Jurkat, Clone E6-1 (cell line): ENCODE measurements at places on chromosomes 4 and X.

GRCh38 chrX:1754077-1754476, 139.2 kb downstream of the ASMT start:
- no peak for DNase-seq

DNA sequence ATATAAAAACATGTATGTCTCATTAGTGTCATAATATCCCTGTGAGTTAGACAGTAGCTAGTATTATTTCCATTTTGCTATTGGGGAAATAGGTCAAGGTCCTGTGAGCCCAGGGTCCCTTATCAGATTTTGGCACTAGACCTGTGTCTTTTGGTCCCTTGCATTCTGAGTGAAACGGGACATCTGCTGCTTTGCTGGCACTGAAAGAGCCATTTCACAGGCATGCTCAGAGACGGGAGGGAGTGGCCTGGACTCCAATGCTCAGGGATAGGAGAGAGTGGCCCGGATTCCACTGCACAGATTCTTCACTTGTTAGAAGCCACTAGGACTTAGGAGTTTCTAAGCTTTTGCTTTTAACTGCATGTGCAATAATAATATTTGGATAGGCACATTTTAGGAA, 177.2 kb downstream of the TSPAN5 start:
- DNase-seq = no peak

DNA sequence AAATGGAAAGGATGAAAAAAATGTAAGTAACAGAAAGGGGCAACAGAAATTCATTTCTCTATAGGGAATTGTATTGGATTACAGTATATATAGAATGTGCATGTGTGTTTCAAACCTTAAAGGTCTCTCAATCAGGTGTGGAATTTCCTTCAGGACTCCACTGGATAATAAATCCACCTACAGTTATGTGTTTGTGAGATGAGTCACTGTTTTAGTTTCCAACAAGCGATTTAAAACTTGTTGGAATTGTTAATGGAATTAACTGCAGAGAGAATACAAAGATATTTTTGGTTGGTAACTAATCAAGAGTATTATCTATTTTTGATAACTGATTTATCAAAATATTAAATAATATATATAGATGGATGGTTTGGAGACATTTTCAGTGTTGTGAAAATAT, 32.8 kb downstream of the CEP44 start:
- no peak for DNase-seq

- DNase-seq = no peak
Observed at GRCh38 chr4:172095161-172095560, 282.0 kb downstream of the GALNTL6 start.

DNA sequence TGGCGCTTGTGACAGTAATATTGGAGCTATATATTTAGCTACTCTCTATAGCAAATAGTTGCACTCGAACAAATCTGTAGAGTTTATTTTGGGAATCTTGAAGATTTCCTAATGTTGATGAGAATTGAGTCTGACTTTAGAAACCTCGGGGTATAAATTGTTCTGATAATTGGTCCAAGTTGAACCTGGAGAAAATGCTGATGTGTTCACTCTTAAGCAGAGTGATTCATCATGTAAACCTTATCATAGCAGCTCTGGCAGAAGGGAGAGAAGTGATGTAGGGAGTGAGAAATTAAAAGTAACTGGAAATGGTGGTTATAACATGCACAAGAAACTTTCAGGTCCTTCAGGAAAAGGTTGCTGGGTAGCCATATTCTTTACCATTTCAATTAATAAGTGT, 16.4 kb upstream of the SLC4A4 start:
- no peak for DNase-seq

DNA sequence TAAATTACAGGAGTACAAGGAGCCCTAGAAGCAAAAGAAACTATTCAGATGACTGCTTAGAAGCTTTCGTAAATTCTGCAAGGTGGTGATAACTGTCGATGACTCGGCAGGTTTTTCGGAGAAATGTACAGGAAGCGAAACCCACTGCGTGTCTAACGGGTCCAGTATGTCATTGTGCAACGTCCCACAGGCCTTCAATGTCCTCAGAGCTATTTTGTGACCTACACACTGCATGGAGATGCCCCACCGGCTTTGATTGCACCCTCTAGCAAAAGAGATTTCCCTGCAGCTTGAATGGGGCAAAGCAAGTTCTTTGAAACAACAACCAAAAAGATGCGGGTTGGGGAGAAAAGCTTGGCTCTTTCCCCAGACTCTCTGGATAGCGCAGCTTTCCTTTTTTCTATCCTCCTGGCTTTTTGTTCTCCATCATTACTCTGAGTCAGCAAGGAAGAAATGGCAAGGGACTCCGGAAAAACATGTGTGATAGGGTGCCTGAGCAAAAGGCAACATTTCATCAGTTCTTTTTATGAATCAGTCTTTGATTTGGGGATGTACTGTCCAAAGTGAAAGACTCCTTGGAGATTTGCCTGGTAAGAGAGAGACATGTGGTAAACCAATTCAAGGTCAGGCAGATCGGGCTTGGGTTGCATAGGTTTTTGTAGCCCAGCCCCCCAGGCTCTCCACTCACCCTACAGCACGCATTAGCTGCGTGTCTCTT, 112.0 kb upstream of the TBL1X start:
- DNase-seq = no peak

GRCh38 chrX:50075630-50076339, 125.0 kb downstream of the AKAP4 start:
- no peak for DNase-seq

- DNase-seq = no peak
Observed at GRCh38 chr4:38024206-38024509, 64.0 kb downstream of the PTTG2 start.
